ENCODE measurements at places on chromosomes 2 and 18. TPM values are rescaled to one million over a fixed set of nuclear protein-coding genes. Genes with fewer than 3 reads are reported as not detected.

GRCh38 chr2:229910832-229911412 lies 10.9 kb downstream of the TRIP12 start:
- DNase-seq = no peak

GRCh38 chr2:101728865-101729264 lies 31.4 kb downstream of the MAP4K4 start:
- DNase-seq = no peak

GRCh38 chr2:67669168-67669567 lies 272.0 kb downstream of the ETAA1 start:
- DNase-seq = no peak

DNA sequence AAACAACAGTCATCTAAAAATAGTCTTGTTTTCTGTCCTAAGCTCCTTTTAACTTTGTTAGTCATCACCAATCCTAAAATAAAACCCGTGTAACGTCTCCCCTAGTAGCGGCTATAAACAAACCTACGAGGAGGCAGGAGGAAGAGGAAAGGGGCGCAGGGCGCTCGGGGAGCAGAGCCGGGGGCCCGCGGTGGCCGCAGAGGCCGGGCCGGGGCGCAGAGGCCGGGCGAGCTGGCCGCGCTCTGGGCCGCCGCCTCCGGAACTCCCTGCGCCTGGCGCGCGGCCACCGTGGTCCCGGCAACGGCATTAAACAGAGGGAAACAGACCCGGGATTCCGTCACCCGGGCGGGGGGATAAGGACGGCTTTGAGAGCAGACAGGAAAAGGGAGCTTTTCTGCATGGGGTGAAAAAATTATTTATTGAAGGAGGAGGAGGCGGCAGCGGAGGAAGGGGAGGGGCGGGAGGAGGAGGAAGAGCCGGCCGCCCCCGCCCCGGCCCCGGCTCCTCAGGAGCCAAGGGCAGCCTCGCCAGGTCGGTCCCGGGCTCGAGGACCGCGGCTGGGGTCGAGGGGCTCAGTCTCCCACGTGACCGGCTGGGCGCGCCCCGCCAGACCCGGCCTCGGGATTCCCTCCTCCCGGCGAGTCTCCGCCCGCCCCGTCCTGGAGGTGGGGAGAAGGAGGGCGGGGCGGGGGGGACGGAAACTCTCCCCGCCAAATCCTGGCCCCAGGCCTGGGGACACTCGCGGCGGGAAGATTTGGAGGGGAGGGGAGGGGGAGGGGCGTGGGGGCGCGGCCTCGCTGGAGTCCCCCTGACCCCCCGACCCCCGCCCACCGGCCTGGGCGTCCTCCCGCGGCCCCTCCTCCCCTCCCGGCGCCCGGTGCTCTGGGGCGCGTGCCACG lies 1.8 kb upstream of the NFATC1 start:
- peak; percentile 96 for DNase-seq

- no peak for DNase-seq
Observed at GRCh38 chr2:240170354-240170735, 29.9 kb upstream of the OTOS start.

Gene SLC35F5
- total RNA-seq = 61.4 TPM

GRCh38 chr2:113376913-113377445 lies 60.5 kb upstream of the ZNG1B start:
- no peak for DNase-seq

DNA sequence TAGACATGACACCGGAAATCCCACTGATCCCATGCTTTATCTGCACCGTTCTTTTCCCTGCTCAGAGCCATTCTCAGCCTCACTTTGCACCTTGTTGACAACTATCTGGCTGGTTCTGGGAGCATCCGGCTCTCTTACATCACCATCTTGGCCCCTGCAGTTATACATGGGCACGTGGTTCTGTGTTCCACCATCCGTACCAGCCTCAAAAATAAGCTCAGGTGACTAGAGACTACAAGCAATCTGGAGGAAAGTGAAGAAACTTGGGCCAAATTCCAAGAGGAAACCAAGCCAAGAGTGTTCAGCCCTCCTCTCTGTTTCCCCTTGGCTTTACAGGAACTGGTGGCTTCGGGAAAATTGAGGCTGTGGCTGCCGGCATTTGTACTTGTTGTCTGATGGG lies 244.6 kb upstream of the ACVR2A start:
- DNase-seq = no peak

DNA sequence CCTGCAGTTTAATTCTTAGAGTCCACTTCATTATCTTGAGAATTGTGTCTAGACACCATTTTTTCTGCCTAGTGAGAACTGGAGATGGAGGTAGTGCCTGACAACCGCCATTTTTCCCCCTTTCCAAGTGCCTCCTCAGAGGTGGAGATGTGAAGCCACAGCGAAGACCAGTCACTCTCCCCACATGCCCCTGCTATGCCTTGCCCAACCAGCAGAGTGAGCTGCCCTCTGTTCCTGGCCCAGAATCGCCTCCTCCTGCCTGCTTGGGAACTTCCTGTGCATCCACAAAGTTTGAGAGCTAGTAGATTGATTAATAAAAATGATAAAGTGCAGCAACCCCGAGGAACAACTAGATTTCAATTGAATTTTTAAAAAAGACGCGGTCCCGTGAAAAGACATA lies 123.3 kb downstream of the CLIP4 start:
- DNase-seq = no peak

DNA sequence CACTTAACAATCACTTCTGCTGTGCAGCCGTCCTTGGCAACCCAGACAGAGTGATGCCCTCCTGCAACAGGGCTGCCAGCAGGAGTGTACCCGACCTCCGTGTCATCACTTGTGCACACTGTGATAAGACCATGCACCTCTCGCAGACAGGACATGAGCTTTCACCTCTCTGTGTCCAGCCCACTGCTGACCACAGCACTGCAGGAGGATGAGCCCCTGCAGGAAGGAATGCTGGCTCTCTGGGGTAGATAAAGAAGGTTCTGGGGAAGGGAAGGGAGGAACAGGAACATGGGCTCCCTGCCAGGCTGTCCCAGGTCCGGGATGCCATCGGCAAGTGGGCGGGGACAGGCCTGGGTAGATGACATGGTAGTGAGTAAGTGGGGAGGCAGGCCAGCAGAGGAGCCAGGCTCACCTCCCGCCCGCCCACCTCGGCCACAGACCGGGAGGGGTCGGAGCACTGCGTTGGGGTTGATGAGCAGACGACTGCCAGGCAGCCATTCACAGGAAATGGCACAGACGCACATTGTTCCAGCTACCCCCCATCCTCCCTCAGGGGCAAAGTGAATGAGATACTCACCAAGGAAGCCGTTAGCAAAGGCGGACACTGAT lies 18.6 kb upstream of the COL6A3 start:
- no peak for DNase-seq

Gene INSIG2
- 15.9 TPM for total RNA-seq

- DNase-seq = no peak
Observed at GRCh38 chr2:196977507-196977906, 51.0 kb upstream of the PGAP1 start.

Gene RAB17
- total RNA-seq = 4.5 TPM

- no peak for DNase-seq
Observed at GRCh38 chr2:172109256-172109987, 6.7 kb upstream of the DLX2 start.

Gene RAB11FIP5
- total RNA-seq = 21.8 TPM

Gene PLB1
- total RNA-seq = 2.4 TPM

Gene SP140L
- 4.3 TPM for total RNA-seq

- no peak for DNase-seq
Observed at GRCh38 chr2:88517759-88518201, 65.3 kb upstream of the FOXI3 start.

Gene ITPRIPL1
- total RNA-seq = 0.47 TPM

DNA sequence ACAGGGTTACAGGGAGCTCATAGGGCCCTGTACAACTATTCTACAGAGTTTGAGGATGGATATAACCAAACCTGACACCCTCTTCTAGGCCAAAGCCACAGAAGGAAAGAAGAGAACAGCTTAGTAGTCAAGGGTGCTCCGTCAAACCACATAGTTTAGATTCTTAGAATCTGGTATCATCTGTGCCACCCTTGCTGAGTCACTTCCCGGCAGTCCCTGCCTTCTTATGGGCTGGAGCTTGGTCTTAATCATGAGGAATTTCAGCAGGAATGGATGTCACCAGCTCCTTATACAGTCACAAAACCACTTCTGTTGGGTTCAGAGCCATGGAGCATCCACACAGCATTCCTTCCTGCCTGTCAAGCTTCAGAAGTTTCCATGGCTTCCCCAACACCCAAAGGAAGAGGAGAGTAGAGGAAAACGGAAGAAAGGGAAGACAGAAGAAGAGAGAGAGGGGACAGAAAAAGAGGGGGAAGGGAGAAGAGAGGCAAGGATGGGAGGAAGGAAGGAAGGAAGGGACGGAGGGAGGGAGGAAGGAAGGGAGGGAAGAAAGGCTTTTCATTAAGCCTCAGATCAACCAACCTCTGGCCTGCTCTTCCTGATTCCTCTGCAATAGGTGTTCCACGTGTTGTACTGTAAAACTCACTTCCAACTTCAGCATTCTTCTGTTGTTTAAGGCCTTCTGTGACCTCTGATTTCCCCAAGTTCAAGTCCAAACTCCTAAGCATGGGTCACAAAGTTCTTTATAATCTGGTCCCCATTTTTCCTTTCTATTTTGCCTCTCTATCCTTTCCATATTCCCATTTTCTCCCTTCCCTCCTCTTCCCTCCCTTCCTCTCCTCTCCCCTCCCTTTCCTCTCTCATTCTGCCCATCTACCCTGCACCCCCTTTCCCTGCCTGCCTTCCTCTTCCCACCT lies 246.1 kb upstream of the TNP1 start:
- DNase-seq = no peak

Gene ZNF804A
- not detected for total RNA-seq

GRCh38 chr2:200616656-200617055 lies 30.8 kb downstream of the AOX1 start:
- no peak for DNase-seq

Gene FAM237A
- total RNA-seq = not detected

DNA sequence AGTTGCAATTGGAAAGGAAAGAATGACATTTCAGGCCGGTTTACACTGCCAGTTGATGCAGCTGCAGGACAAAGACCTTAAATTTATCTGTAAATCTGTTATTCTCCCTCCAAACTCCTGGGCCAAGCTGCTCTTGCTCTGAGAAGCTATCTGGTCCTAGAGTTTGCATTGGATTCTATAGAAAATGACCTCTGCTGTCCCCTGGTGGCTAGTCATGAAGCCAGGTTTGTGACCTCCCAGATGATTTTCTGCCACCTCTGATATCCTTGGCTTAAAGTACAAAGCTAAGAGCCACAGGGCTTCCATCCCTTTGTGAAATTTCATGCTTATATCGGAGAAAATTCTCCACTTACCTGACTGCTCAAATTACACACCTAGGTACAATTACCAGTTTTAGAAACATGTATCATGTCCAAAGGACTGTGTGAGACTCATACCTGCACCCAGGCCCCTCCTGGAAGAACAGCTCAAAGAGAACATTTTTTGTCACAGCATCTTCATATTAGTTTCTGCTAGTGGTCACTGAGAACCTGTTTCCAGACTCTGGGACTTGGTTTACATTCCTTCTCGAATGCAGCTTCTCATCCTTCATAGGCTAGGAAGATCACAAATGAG lies 28.9 kb upstream of the IER3IP1 start:
- no peak for DNase-seq

GRCh38 chr2:20415511-20415918 lies 31.4 kb upstream of the RHOB start:
- DNase-seq = no peak

Gene GPR75
- total RNA-seq = 0.82 TPM

Gene SP5
- total RNA-seq = 0.44 TPM

Gene SERPINB4
- total RNA-seq = not detected

- no peak for DNase-seq
Observed at GRCh38 chr18:39464006-39464405, 1898.4 kb upstream of the CELF4 start.

DNA sequence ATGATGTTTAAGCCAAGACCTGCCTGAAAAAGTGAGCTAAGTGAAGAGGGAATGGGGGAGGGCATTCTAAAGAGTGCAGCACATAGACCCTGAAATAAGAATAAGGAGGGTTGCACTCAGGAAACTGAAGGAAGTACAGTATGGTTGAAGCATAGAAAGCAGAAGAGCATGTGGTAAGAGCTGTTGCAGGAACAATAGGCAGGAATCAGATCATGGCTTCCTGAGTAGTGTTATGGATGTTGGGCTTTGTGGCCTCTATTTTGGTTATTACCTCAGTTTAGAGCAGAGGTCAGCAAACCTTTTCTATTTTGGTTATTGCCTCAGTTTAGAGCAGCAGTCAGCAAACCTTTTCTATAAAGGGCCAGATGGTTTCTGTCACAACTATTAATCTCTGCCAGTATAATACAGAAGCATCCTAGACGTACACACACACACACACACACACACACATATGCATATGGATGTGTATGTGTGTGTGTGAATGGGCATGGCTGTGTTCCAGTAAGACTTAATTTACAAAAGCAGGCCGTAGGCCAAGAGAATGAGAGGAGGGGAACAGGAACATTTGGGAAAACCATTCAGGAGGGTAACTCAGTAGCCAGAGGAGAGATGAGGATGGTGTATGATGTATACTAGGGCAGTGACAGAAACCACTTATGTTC lies 91.1 kb upstream of the MYO3B start:
- no peak for DNase-seq

DNA sequence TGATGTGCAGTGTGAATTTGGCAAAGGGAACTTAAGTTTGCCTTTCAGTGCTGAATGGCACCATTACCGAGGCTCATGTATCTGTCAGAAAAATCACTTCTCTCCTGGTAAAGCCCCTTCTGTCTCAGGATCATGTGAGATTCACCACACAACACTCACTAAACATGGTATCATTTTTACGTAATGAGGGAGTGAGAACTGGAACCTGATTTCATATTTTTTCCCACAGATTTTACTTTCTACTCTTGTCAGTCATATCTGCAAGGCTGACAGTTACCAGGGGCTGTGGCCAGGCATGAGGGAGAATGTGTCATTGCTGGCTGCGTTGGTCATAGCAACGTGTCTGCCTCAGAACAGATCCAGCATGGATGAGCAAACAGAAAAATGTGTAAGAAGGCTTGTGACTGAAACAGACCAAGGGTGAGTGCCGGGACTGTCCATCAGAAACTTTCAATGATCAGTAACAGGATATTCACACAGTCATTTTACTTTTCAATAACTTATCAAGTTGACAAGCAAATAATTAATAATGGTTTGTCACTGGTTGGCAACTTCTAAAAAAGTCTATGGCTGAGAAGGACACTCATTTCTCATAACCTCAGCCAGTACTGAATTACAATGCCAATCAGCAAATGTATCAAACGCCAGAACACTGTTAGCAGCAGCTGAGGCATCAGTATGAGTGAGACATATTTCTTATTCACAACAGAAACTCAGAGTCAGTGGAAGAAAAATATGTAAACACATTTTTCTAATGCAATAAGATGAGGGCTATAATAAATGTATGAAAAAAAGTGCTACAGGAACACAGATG lies 100.5 kb downstream of the CDC42EP3 start:
- no peak for DNase-seq

- no peak for DNase-seq
Observed at GRCh38 chr2:202847693-202848524, 23.7 kb downstream of the ICA1L start.

All from left ventricle myocardium inferior (tissue), 1 donor.